ENCODE measurements at places on chromosomes 5 and 9.

GRCh38 chr5:757931-758697, 26.4 kb downstream of the ZDHHC11B start:
- peak; percentile 24 for DNase-seq

DNA sequence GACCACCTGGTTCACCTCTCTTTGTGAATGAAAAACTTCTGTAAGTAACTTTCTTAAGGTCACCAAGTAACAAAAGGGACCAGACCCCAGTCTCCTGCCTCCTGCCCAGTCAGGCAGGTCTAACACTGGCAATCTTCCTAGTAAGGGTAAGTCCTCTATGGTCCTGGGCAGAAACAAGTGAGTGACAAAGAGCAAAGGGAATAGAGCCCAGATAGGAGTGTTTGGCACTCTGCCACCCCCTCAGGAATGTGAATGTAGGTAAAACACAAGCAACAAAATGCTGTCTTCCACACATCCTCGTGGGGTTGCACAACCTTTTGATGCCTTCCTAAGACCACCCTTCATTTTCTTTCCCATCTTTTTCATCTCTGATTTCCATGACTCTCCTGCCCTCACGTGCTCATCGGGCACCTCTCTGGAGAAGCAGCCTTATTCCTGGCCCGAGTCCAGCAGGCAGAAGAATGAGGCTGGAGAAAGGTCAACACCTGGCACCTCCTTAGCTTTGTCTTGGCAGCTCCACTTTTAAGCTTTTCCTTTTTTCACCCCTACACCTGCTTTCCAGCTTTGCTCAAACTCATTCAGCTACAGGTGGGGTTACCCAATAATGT, 90.2 kb upstream of the LHFPL2 start:
- no peak for DNase-seq

- no peak for DNase-seq
Observed at GRCh38 chr9:136536051-136536720, 9.7 kb downstream of the NOTCH1 start.

DNA sequence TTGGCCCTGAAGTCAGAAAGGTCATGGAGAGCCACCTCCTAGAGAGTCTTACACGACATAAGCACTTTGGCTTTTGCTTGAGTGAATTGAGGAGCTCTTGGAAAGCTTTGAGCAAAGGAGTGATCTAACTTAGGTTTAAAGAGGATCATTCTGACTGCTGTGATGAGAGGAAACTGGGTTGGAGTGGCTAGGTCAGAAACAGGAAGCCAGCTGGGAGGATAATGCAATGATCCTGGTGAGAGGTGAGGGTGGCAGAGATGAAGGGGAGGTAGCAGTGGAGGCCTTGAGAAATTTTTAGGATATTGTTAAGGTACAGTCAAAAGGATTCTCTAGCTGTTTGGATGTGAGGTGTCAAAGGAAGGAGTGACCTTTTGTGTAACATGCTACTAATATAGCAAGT, 32.2 kb upstream of the ROPN1L start:
- no peak for DNase-seq

GRCh38 chr5:78591972-78592700, 56.4 kb downstream of the LHFPL2 start:
- no peak for DNase-seq

Data from stimulated activated naive CD4-positive, alpha-beta T cell treated with Interleukin-2 at 50 U/mL for 16 hours (primary cell).